T-helper 2 cell (primary cell): ENCODE measurements at places on chromosomes 1 and 21.

GRCh38 chr1:107105914-107106313 lies 34.9 kb upstream of the NTNG1 start:
- no peak for DNase-seq

GRCh38 chr1:223204424-223204823 lies 61.4 kb upstream of the TLR5 start:
- no peak for DNase-seq

DNA sequence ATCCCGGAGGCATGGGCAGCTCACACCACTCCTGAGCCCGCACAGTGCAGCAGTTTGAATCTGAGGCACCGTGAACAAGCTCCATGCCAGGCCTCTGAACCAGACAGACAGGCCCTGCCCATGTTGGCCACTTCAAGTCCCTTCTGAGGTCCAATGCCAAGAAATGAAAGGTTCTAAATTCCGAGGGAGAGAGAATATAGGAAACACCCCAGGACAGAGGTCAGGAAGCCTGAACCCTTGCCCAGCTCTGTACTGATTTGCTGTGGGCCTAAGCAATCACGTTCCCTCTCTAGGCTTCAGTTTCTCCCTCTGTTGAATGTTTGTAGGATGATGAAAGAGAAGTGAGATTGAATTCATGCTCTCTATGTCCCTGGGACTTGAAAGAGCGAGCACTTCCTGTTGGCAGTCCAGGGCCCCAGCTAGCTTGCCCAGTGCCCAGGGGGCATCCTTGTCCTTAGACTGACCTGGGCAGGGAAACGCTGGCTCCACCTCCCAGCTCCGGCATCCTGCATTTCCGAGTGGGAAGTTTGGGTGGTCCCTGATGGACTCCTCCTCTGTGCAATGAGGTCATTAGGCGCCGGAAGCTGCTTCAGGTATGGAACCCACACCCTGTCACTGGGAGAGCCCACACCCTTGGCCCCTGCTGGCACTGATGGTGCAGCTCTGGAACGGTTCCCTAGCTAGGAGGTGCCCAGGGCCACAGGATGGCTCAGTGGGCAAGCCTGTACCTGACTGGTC lies 242.4 kb upstream of the TMEM51 start:
- DNase-seq, result no peak

DNA sequence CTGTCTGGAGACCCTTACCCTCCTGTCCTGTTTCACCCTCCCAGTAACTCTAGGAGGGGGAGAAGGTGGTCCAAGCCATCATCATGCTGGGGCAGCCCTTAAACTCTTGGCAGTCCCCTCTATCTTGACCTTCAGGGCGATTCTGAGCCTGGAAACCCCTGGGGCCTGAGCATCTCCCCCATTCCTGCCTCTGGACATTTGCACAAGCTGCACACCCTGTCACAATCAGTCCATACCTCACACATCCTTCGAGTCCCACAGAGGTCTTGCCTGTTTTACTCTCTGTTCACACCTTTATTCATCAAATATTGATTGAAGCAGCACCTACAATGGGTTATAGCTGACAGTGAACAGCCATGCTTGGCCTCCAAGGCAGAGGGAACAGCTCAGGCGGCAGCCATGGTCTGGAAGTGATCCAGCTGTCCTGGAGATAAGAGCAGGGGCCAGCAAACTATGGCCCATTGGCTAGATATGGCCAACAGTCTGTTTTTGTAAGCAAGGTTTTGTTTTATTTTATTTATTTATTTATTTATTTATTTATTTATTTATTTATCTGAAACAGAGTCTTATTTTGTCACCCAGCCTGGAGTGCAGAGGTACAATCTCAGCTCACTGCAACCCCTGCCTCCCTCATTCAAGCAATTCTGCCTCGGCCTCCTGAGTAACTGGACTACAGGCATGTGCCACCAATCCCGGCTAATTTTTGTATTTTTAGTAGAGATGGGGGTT lies 7.1 kb upstream of the FAM131C start:
- no peak for DNase-seq

DNA sequence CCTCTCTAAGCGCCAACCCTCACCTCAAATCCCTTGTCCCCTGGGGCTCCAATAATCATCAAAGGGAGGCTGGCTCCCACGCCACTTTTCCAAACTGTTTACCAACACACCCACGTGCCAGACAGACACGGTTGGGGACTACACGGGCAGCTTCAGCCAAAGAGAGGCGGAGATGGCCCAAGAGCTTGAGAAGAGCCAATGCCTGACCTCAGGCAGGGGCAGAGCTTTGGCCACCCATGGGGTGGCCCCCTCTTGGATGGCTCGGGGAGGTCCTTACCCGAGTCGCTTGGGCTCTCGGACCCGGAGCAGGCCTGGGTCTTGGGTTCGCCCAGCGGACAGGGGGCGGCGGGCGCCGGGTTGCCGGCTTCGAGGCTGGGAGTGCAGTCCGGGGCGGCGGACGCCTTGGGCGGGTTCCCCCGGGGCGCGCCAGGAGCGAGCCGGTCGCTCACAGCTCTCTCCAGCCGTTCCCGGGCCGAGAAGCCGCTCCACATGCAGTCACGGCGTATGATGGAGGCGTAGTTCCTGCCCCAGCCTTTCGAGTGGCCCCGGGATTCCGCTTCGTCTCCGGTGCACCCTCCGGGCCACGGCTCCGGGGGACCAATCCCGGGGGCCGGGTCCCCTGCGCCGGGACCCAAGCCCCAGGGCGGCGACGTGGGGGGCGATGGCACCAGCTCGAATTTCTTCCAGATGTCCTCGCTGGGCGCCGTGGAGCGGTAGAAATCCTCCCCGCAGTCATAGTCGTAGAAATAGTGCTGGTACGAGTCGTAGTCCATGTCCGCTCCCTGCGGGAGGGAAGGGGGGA lies 854 bp downstream of the MYCL start:
- no peak for DNase-seq

DNA sequence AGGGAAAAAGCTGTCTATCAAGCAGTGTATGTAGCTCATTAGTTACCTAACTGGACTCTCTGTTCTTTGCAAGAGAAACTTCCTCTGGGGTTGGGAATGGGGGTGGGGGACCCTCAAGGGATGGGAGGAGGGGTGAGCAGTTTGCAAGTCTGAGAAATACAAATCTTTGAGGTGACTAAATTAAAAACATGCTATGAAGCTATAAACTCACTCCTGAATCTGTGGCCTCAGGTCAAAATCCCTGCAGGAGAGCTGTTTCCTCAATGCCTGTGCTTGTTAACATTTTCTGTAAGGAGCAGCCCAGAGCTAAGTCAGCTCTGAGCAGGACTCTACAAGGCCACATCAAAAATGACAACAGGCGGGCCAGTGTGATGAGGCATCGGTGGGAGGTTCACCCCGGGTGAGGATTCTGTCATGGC lies 32.8 kb upstream of the PTPRC start:
- DNase-seq, result no peak

DNA sequence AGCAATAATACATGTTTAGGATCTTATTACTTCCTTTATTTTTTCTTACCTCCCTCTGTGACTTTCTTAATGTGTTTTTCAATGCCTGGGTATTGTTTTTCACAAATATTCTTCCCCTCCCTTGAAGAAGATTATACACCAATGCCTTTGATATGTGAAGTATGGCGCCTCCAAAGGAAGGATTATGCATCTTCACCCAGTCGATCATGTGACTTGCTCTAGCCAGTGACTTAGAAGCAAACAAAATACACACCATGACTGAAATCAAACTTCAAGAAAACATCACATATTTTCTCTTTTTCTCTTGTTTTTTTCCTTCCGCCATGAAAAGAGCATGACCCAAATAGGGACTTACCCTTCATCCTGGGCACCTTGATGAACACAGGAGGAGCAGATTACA lies 297.1 kb downstream of the NCAM2 start:
- DNase-seq, result no peak

GRCh38 chr1:70227439-70227838 lies 6.3 kb downstream of the SRSF11 start:
- no peak for DNase-seq

DNA sequence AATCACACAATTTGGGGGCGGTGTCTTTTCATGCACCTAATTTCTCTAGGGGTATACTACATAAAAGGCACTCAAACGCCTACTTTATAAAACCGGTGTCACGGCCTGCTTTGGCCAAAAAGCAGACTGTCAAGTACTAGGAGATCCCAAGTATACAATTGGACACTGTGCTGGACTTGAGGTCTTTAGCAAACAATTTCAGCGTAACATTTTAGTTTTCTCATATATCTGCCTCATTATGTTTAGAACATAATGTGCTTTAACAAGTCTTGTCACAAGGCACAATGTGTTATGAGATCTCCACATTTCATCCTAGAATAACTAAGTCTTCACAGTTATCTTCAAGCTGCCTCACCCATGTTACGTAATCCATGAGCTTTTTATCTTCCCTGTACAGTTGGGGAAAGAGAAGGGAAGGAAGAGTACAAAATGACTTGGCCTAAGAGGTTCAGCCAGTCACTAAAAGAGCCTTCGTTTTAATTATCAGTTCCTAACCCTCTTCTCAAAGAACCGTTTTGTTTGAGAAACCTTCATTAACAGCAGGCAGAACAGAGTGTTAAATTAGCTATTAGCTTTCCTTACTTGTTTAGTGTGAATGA lies 1.7 kb downstream of the SSX2IP start:
- no peak for DNase-seq

- DNase-seq, result no peak
Measured at GRCh38 chr1:31383967-31384366, 11.1 kb upstream of the FABP3 start.

- no peak for DNase-seq
Measured at GRCh38 chr1:237961754-237962153, 71.0 kb upstream of the ZP4 start.
